Activated naive CD8-positive, alpha-beta T cell treated with anti-CD3 and anti-CD28 coated beads, Interleukin-2, amount 50 U/mL, for 16 hours (primary cell): ENCODE measurements at places on chromosomes 2 and 18.

GRCh38 chr2:176639016-176639343, 369.7 kb downstream of the MTX2 start:
- DNase-seq = no peak

DNA sequence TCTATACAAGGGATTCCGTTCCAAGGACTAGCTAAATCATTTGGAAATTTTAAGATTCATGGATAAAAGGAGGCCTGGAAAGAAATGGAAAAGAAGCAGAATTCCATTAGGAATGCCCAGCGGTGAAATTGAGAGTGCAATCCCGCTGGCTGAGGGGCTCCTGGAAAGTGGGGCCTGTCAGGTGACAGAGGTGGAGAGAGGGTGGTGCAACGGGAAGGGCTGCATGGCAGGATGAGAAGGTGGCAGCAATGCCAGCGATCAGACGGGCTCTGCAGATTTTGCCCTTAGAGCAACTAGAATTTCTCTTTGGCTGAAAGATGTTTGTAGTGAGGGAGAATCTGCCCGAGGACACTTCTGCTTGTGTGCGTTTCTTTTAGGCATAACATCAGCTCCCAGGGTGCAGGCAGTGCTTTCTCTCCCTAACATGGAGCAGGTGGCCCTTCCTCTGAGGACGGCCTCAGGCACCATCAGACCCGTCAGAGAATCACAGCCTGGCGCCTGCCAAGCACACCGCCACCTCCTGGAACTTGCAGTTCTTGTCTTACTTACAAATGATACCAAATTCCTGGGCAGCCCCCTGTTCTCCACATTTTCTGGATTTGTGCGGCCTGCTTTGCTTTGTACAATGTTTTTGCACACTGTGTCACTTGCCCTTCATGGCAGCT, 261.6 kb downstream of the NDUFA10 start:
- DNase-seq = no peak

- no peak for DNase-seq
These were observed 529.7 kb downstream of the SATB2 start for GRCh38 chr2:198928026-198928425.

DNA sequence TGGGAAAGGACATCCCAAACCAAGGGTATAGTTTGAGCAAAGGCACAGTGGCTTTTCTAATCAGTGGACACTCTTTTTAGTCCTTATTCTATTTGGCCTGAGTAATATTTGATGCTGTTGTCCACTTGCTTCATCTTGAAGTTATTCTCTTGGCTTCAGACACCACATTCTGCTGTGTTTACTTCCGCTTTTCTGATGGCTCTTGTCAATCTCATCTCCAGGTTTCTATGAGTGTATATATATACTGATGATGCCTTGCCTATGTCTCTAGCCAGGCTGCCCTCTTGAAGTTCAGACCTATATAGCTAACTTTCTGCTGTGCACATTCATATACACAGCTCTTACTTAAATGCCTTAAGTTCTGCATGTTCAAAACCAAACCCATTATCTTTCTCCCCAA, 83.1 kb downstream of the EFEMP1 start:
- DNase-seq = no peak

GRCh38 chr2:240235149-240235803, 94.8 kb upstream of the OTOS start:
- DNase-seq = no peak

- no peak for DNase-seq
These were observed 41.2 kb downstream of the CNGA3 start for GRCh38 chr2:98387478-98387877.

DNA sequence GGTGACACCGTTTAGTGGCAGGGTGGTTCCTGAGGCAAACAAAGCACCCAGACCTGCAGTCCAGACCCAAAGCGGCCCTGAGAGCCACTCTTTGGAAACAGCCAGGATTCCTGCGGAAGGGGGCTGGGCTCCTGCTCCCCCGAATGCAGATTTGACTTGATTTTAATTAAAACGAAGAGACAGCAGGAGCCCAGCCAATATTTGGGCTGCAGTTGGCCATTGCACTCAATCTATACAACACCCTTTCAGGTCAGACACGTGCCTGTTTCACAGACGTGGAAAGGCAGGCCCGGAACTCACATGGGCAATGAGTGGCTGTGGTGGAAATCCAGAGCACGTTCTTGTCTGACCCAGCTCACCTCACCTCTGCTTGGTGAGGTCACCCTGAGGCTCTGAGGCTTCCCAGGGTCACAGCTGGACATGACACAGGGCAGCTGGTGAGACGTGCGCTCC, 122.4 kb downstream of the NDUFA10 start:
- DNase-seq = no peak

- no peak for DNase-seq
These were observed 125.9 kb upstream of the CXCR4 start for GRCh38 chr2:136243638-136244535.

DNA sequence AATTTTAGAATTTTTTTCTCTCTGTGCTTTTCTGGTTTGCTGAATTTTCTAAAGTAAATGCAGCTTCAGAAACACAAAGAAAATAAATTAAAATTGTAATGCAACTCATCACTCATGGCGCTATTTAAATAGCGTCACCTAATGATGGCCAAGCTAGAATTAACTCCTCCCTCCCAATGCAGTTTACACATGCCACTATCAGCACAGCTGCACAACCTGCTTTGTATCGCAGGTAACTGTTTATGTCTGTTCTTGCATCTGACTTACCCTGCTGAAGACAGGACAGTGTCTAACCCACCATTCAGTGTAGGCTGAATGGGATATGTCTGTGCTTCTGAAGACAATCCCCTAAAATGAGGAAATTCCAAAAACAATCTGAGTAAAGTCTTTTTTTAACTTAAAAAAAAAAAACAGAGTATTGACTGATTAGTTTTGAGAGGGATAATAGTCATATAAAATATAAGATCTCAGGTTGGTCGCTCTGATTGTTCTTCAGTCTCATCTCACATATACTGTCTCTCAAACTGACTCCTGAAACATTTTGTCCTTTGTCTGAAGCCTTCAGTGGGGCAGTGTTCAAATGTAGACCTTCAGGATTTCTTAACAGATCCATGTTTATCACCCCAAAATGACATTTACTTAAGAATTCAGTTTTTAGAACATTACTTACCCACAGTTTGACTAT, 271.4 kb downstream of the ZEB2 start:
- DNase-seq = no peak

- no peak for DNase-seq
These were observed 479.6 kb downstream of the DPP10 start for GRCh38 chr2:114922076-114922475.

- DNase-seq = no peak
These were observed 245.4 kb upstream of the MEIS1 start for GRCh38 chr2:66189553-66189952.

GRCh38 chr18:12076424-12077140, 17.1 kb upstream of the ANKRD62 start:
- no peak for DNase-seq

DNA sequence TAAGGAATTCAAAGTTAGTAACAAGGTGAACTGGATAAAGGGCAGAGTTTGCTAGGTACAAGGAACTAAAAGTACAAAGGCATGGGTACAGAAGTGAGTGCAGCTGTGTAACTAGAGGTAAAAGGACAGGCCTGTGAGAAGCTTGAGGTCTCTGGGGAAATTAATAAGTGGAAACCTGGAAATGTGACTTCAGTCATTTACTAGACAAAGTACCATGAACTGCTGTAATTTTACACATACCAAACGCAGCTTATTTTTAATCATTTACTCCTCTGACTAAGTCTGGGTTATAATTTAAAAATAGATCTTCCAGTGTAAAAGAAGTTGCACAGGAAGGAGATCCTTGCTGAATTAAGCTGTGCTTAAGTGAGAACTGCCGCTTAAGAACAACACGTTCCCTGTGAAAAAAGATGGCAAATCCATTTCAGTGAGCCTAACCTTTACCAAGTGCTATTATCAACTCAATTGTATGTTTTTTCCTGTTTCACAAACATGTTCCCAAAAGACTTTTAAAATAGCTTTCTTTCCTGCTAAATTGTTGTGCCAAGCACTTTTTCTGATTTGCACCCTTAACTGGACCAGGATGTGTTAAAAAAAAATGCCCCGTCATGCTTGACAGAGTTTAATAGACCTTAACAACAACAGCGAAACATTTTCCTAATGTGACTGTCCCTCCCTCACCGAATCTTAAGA, 44.3 kb downstream of the CALCRL start:
- DNase-seq = no peak

DNA sequence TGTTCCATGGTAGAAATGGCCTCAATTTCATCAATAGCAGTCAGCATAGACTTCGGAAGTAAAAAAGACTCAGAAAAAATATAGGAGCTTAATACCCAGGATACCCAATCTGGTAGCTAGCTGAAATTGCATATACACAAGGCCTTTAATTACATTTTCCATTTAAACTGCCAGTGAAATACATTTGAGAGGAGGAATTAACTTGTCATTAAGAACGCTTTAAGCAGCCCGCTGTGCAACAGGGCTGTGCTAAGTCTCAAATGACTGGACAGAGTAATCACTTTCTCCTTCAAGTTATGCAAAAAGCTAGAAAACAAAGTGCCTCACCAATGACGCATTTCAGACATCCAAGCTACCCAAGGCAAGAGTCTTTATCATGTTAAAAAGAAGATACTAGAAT, 558.8 kb downstream of the MBD2 start:
- no peak for DNase-seq

DNA sequence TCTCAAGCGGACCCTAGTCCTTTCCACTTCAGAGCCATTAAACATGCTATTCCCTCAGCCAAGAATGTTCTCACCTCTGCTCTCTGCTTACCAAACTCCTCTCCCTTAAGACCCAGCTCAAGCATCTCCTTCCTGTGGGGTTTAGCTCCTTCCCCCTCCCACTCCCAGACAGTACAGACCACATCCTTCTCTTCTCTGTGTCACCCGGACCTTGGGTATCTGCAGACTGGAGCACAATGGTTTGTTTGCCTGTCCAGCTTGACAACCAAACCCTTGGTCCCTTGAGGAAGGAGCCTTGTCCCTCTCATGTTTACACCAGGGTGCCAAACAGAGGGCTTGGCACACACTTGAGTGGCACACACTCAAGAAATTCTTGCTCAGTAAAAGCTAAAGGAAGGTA, 4.1 kb upstream of the CD8A start:
- no peak for DNase-seq

DNA sequence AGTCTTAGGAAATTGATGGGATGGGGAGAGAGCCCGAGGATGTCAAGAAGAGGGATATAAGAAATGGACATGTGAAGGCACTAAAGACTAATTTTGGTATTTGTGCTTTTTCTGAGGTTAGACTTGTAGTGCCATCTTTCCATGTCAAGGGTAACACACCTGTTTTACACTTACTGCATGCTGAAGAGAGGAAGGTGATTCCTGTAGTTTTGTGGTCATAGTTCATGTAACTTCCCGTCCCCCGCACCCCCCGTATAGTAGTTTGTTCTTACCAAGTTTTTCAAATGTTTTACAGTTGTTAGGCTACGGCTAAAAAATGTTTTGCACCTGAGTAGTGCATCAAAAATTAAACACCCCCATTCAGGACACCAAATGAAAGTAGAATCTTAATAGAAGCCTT, 73.8 kb downstream of the CLIP4 start:
- no peak for DNase-seq

- no peak for DNase-seq
These were observed 46.6 kb upstream of the HNRNPA3 start for GRCh38 chr2:177165721-177166711.

- no peak for DNase-seq
These were observed 1267.7 kb upstream of the TMEFF2 start for GRCh38 chr2:193462411-193462810.

DNA sequence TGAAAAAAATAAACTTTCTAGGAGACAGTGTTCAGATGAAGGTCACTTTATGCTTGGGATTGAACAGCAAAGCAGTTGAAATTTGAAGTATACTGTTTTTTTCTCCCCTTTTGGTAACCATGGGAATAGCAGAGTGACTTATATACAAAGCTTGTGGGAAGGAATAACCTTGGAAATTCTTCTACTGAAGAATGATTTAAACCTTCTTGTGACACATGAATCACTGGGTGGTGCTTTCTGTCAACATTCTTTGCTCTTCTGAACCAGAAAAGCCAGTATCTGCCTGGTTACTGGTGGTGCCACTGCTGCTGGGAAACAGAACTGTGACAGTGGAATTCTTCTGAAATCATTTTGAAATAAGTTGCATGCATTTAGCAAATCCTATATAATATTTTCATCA, 39.4 kb upstream of the RND3 start:
- DNase-seq = no peak

GRCh38 chr2:219230059-219230540, 494 bp downstream of the ANKZF1 start:
- DNase-seq = no peak

DNA sequence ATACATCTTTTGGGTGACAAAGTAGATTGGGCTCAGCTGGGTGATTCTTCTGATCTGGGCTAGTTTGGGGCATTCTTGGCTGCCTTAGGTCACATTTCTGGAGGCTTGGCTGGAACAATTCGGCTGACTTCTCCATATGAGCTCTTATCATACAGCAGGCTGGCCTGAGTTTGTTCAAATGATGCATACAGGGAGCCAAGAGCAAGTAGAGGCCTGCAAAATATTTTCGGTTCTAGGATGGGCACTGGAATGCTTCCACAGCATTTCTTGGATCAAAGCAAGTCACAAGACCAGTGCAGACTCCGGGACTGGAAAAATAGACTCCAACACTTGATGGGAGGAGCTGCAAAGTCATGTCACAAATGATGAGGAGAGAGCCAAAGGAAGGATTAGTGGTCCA, 98.4 kb downstream of the SCG2 start:
- no peak for DNase-seq

DNA sequence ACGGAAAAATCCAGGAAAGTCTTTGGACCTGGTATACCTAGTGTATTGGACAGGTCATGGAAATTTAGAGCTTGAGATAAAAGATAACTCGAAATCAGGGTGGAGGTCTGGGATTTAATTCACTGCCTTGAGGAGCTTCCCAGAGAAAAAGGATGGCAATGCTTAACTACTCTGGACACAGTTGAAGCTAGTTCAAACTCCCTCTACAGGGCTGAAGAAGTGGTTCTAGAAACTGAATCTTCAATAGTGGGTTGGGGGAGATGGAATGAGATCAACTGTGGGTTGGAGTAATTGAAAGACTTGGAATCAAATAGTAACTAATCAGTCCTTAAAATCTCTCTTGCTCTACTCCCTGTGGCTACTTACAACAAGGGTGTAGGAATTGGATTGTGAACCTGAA, 600.1 kb downstream of the IRS1 start:
- no peak for DNase-seq

- DNase-seq = no peak
These were observed 113.8 kb downstream of the GALNT1 start for GRCh38 chr18:35695384-35695783.

GRCh38 chr2:210435439-210435838, 41.1 kb downstream of the LANCL1 start:
- no peak for DNase-seq

- DNase-seq = no peak
These were observed 89.2 kb upstream of the CTDP1 start for GRCh38 chr18:79590191-79591031.

- DNase-seq = no peak
These were observed 49.8 kb downstream of the PLEK start for GRCh38 chr2:68414876-68415275.
